Stomach (tissue), 19 donors: ENCODE measurements at places on chromosomes 6 and 20. TPM values are rescaled to one million over a fixed set of nuclear protein-coding genes. Genes with fewer than 3 reads are reported as not detected.

HECA gene
- total RNA-seq: 52.1 TPM

HNF4A gene
- total RNA-seq: 40.0 TPM

- no peak overlapping the region for H3K27ac ChIP-seq
- no peak overlapping the region for H3K4me3 ChIP-seq
- DNase-seq: no peak
- H3K27me3 ChIP-seq: no peaks in the 10 kb centered on the region
- no peaks in the 10 kb centered on the region for H3K4me1 ChIP-seq
Measured at GRCh38 chr20:20637998-20638725, 74.3 kb downstream of the RALGAPA2 start.

DNA sequence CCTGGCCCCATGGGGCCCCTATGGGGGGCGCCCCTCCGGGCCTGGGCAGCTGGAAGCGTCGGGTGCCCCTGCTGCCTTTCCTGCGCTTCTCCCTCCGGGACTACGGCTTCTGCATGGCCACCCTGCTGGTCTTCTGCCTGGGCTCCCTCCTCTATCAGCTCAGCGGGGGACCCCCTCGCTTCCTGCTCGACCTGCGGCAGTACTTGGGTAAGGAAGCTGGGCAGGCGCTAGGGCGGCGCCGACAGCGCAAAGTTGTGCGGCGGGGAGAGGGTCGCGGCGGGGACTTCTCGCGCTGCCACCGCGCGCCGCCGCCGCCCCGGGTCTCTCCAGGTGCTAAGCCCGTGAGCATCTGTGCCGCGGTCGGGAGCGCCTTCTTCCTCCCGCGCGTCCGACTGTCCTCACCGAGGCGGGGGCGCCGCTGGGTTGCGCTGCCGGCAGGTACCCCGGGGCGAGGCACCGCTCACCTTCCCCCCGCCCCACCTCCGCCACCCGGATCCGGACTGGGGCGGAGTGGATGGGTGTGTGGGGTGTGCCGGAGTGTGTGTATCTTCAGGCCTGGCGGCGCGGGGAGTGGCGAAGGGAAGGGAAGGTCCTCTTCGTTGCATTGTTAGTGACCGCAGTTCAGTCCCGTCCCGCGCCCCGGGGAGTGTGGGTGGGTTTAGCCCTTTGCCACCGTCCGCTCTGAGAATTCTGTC is 788 bp downstream of the UST start:
- peaks cover 11% of the 10 kb centered on the region for H3K27me3 ChIP-seq
- H3K36me3 ChIP-seq: no peaks in the 10 kb centered on the region
- peaks cover 34% of the 10 kb centered on the region for H3K4me1 ChIP-seq
- H3K4me3 ChIP-seq: peak overlapping the region; percentile 77
- H3K27ac ChIP-seq: peak overlapping the region; percentile 74
- DNase-seq: peak; percentile 85

GRCh38 chr6:147947521-147947920 is 395.1 kb upstream of the SASH1 start:
- H3K4me3 ChIP-seq: no peak overlapping the region
- peaks cover 5% of the 10 kb centered on the region for H3K4me1 ChIP-seq
- H3K27me3 ChIP-seq: no peaks in the 10 kb centered on the region
- no peak for DNase-seq
- no peak overlapping the region for H3K27ac ChIP-seq

DNA sequence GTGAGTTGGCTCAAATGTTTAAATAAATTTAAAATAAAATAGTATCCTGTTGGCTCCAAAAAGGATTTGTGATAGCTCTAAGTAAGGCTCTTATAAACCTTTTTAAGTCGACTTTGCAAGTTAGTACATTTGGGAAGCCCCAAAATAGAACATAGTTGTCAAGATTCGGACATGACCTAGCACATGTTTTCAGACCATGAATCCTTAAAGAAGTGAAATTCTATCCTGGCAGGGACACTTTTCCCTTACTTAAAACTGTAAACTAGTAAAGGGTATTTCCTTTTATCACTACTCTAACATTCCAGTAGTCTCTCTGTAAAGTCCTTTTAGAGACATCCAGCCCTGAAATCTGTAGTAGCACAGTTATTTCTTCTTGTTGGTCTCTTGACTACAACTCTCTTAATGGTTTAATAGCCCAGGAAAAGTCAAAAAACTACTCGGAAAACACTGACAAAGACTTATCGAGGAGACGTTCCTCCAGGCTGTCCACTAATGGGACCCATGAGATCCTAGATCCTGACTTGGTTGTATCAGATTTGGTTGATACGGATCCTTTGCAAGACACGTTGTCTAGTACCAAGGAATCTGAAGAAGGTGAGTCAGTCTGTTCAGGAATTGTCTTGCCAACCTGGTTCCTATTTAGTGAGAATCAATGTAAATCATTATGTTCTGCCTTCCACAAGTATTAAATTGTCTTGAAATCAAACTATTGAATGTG is 83.6 kb downstream of the SCAND1 start:
- no peaks in the 10 kb centered on the region for H3K27me3 ChIP-seq
- peak overlapping the region; percentile 56 for H3K27ac ChIP-seq
- H3K4me3 ChIP-seq: no peak overlapping the region
